ENCODE measurements at places on chromosomes 11 and 22.

GRCh38 chr11:126660321-126660720, 304.8 kb downstream of the ST3GAL4 start:
- no peak for DNase-seq

GRCh38 chr11:83364500-83365045, 78.4 kb upstream of the CCDC90B start:
- no peak for DNase-seq

GRCh38 chr11:75583718-75584658, 21.9 kb downstream of the SERPINH1 start:
- DNase-seq, result no peak

DNA sequence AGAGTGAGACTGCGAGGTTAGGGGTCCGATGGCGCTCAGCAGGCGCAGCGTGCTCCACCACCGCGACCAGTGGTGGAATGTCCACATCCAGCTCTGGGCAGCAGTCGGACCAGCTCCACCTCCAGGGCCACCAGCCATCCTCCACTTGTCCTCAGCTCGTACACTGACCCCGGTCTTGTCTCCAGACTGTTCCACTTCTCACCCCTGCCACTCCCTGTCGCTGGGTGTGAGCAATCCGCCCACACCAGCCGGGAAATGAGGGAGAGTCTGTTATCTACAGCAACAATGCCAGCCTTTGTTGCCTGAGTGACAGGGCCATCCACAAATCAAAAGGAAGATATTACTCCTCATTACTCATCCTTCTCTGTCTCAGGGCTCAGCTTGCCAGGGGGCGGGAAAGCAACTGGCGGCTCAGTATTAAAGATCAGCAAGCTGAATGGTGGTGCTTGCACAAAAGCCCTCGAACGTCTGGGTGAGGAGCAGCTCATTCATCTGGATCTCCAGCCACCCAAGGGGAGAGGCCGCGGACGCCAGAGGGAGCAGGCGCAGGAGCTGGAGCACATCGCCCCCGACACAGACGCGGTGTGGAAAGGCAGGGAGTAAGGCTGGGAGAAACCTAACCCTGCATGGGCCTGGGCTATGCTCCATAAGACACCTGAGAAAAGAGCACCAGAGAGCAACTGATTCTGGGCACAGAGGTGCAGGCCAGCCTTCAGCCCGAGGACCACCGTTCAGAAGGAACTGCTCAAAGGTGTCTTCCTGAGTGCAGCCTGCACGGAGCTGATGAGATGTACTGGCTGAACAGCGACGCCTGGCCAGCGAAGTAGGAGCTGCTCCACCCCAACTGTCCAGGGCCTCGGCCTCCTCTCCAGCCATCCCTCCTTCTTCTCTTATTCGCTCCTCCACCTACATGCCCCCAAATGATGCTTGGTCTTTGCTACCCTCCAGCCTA, 21.9 kb downstream of the IGSF9B start:
- no peak for DNase-seq

DNA sequence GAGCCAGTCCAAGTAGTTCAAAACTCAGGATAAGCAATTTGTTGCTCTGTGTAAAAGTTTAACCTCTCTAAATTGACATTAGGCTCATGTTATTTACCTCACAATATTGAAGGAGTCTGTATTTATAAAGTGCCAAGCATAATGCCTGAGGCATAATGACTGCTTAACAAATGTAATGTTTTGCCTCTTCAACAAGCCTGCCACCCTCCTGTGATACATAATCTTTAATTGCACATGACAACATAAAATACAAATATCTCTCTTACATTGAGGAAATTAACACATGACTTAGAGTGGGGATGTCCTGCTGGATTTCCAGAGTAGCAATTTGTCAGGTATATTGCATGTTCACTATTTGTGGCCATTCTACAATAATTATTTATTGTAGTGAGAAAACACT, 469.2 kb upstream of the ANO5 start:
- no peak for DNase-seq

GRCh38 chr11:73995247-73995646, 12.6 kb upstream of the UCP2 start:
- no peak for DNase-seq

GRCh38 chr11:15293975-15294620, 179.4 kb downstream of the INSC start:
- no peak for DNase-seq

Data from stimulated activated CD4-positive, alpha-beta T cell treated with anti-CD3 and anti-CD28 coated beads, Interleukin-2, amount 100 ng/mL, for 4 hours (primary cell).